Metanephros (tissue), 2 donors: ENCODE measurements at places on chromosomes 3 and 15. TPM values are rescaled to one million over a fixed set of nuclear protein-coding genes. Genes with fewer than 3 reads are reported as not detected.

Gene STAB1
- total RNA-seq, result 95.8 TPM

Gene RETNLB
- not detected for total RNA-seq

Gene C2CD4A
- total RNA-seq, result 0.35 TPM

Gene DUOXA2
- not detected for total RNA-seq

Gene PIK3CA
- 24.8 TPM for total RNA-seq

Gene LMOD3
- 9.8 TPM for total RNA-seq

Gene P2RY13
- 1.2 TPM for total RNA-seq

Gene C2CD4B
- 15.8 TPM for total RNA-seq

Gene ALDH1A3
- total RNA-seq, result 8.0 TPM
